ENCODE measurements at places on chromosomes 3 and 15.

GRCh38 chr15:39860200-39860599, 59.9 kb downstream of the GPR176 start:
- no peak for DNase-seq

- DNase-seq: no peak
Observed at GRCh38 chr3:32208447-32208846, 30.0 kb upstream of the CMTM8 start.

DNA sequence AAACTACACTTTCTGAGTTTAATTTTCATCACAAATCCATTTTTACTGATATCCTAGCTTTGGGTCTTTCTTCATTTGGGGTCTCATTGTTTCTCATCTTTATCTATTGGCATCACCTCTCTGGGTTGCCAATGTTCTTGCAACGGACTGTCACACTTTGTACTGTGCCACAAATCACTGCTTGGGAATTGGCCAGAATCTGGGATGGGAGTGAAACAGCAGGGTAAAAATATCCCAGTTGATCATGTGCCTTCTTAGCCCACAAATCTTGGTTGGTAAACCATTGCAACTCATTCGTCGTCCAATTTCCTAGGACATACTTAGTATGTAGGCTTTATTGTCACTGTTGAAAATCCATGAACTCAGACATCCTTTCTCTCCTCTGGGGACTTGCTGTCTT, 698.5 kb downstream of the OTOL1 start:
- no peak for DNase-seq

- no peak for DNase-seq
Observed at GRCh38 chr3:32041316-32041715, 59.8 kb downstream of the ZNF860 start.

- DNase-seq: no peak
Observed at GRCh38 chr3:14505803-14506500, 34.2 kb downstream of the GRIP2 start.

GRCh38 chr15:47972738-47973137, 148.1 kb upstream of the SLC24A5 start:
- no peak for DNase-seq

DNA sequence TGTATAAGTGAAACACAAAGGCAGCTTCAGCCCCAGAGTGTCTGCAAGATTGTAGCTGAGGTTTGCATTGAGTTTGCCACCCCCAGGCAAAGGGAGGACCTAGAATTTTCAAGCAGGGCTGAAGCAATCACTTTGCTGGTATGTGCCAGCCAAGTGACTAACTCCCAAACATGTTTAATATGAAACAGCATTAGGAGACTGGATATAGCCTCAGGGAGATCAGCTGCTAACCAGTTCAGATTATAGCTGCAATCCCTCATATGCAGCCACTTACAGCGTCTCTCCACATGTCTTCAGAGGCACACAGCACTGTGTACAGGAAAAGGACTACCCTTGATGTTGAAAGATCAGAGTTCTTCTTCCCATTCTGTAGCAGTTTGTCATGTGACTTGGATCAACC, 38.4 kb upstream of the PPP2R3A start:
- no peak for DNase-seq

- DNase-seq: no peak
Observed at GRCh38 chr15:98684995-98685525, 36.7 kb downstream of the IGF1R start.

GRCh38 chr3:77825001-77825827, 785.3 kb downstream of the ROBO2 start:
- DNase-seq: no peak

DNA sequence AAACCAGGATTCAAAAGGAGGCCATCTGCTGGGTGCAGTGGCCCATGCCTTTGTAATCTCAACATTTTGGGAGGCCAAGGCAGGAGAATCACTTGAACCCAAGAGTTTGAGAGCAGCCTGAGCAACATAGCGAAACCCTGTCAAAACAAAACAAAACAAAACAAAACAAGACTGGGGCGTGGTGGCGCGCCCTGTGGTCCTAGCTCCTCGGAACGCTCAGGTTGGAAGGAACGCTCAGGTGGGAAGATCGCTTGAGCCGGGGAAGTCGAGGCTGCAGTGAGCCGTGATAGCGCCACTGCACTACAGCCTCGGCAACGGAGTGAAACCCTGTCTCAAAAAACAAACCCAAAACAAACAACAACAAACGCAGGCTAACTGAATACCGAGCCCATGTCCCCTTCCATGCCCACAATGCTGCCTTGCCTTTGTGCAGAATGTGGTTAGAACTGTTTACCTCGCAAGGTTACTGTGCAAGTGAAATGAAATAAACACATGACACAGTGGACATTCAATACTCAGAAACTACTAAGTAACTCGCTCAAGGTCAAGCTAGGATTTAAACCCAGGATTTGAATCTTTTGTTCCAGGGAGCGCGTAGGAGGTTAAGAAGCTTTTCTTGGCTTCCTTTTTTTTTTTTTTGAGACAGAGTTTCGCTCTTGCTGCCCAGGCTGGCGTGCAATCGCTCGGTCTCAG, 766 bp upstream of the EMC4 start:
- no peak for DNase-seq

GRCh38 chr3:141686466-141687291, 51.4 kb upstream of the RNF7 start:
- DNase-seq: no peak

DNA sequence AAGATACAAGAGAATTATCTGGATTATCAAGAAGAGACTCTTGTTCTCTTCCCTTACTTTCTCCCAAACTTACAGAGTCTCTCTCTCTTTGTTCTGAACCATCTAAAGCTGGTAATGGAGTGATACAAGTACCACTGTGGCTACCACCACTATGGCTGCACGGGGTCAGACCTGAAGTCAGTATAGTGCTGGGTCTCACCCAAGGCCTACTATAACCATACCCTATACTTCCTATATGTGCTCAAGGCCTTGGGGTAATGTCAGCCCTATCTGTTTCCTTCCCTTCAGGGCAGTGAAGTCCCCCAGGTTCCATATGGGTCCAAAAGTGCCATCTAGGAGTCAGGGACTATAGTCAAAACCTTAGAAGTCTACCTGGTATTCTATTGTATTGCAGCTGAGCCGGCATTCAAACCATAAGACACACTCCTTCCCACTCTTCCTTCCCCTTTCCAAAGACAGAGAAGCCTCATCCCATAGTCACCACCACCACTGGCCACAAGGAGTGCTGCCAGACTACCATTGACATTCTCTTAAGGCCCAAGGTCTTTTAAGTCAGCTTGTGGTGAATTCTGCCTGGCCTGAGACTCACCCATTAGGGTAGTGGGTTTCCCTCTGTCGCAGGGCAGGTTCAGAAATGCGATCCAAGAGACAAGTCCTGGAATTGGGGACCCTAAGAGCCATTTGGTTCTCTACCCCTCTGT, 615.0 kb upstream of the NECTIN3 start:
- DNase-seq: no peak

DNA sequence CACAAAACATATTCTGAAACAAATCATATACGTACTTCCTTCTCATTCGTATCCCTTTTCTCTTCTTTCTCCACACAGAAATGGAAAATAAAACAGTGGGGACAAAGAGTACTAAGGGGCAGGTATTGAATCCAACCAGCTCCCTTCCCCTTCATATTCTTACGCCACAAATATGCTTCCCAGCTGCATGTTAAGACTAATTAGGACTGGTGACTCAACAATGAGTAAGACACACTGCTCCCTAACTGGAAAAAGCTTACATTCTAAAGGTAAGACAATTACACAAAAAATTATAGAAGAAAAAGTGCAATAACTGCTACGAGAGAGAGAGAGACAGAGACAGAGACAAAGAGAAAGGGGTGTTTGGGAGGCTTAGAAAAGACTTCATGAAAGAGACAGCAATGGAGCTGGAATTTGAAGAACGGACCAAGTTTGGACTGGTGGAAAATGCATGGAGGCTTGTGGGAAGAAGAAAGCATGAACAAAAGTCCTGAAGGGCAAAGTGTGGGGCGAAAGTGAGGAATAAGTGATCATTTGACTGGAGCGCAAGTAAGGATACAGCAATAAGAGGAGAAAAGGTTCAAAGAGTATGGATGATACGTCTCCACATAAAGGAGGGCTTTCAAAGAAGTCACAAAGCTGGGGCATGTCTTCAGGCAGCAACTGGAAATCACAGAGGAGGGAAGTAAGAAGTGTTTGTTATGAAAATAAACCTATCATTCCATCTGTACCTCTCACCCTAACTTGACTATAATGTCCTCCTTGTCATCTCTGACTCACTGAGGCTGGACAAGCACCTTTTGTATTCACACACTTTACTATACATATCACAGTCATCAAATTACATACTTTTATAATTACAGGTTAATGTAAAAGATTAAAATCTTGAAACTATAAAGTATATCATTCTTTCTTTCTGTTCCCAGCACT, 49.2 kb downstream of the RYK start:
- no peak for DNase-seq

GRCh38 chr3:140285380-140285779, 350.4 kb downstream of the CLSTN2 start:
- DNase-seq: no peak
